ENCODE measurements at places on chromosomes 7 and 10. TPM values are rescaled to one million over a fixed set of nuclear protein-coding genes. Genes with fewer than 3 reads are reported as not detected.

DNA sequence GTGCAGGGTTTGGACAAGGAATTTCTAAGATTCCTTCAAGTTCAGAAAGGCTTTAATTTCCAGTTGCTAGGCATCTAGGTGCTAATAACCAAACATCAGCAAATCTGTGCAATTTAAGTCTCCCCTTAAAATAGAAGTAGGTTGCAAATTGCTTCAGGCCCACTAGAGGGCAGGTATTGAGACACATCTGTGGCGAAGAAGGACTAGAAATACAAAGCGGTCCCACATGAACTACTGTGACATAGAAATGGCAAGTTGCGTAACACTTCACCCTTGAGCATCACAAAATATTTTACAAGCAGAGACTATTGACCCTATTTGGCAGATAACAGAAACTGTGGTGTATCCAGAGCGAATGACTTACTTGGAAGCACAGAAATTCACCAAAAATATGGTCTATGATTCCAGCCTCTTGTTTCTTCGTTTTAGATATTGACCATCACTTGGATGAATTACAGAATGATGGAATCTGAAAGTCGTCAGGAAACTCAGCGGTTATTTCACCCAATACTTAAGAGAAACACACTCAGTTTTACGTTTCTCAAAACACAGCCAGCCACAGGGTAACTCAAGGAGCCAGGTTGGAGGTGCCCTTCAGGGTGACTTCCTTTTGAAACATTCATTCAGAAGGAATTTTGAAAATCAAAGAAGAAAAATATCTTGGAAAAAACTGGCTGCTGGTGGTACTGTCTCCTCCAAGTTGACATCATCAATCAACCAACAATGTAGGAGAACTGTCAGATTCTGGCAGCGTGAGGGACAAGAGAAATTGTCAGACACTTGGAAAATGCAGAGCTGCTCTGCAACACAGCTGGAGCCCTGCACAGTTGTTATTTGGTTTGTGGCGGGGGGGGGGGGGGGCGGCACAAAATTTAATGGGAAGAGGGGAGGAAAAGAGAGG, 256.3 kb upstream of the MINDY3 start:
- DNase-seq: no peak

- DNase-seq: no peak
Measured at GRCh38 chr10:110972231-110973134, 53.1 kb downstream of the SHOC2 start.

DNA sequence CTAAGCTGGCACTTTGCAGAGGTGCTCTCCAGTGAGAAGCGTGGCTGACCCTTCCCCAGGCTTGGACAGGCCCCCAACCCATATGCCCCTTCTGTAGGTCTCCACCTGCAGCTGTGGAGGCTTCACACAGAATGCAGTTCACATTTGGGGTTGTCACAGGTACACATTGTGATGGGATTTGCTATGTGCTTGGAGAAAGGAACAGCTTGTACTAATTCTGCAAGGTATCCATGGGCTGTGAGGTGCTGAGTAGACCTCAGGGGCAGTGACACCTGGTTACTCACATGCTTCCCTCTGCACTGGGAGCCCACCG, 188.9 kb downstream of the CXCL12 start:
- DNase-seq: no peak

DNA sequence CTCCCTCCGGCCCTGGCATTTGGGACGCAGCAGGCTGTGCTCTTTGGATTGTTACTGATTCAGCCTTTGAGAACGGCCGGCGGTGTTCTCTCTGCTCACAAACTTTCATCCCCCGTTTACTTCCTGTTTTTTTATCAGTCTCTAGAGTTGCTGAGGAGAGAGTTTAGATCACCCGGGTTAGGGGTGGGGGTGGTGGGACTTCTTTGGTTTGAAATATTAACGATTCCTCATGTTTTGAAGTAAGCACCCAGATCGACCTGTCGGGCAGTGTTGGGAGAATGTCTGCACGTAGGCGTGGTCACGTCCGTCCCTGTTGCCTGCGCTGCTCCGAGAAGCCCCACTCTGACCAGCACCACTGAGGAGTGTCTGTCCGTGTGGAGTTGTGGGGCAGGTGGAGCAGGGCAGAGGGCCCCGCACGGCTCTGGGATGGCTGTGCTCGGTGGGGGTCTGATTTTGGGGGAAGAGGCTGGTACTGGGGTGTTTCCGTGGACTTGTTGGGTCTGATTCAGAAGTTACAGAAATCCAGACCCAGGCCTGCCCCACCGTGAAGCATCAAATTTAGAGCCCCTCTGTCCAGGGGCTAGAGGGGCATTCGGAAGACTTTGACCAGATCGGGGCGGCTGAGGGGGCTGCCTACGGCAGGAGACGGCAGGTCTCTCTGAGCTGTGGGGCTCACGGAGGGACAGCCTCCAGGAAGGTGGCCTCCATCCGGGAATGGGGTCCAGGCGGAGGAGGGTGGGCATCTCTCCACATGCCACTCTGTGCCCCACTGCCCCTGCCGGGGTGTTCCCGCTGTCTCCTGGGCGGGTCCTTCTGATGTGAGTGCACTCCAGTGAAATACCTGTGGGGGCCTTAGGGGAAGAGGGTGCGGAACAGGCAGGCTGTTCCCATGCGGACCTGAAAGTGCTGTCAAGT, 7.4 kb downstream of the INPP5A start:
- DNase-seq: no peak

DNA sequence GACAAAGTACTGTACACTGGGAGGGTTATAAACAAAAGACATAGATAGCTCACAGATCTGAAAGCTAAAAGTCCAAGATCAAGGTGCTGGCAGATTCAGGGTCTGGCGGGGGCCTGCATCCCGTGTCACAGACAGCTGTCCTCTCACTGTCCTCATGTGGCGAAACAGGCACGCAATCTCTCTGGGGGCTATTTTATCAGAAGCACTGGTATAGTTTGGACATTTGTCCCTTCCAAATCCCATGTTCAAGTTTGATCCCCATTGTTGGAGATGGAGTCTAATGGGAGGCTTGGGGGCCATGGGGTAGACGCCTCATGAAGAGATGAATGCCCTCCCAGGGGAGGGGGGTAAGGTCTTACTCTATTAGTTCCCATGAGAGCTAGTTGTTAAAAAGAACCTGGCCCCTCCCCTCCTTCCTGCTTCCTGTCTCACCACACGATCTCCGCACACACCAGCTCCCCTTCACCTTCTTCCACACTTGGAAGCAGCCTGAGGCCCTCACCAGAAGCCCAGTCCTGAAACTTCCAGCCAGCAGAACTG, 72.5 kb upstream of the UCN3 start:
- no peak for DNase-seq

DNA sequence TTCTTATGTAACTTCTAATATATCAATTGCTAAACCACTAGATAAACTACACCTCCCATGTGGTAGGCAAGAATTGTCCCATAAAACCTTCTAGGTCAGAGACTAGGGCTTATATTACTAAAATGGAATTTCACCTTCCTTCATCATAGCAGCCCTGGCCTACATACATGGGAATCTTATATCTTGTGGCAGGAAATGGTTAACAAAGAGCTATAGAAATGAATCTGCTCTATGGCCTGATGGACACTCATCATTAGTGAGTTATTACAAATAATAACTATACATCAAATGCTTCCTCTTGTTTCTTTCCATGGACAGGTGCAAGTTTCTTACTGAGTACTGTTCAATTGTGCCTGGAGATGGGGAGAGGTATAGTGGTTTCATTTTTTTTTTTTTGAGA, 62.3 kb upstream of the PDLIM1 start:
- DNase-seq: no peak

GRCh38 chr7:7491044-7491443, 44.6 kb downstream of the COL28A1 start:
- DNase-seq: no peak

DPYSL4 gene
- polyA plus RNA-seq: 18.2 TPM

- DNase-seq: no peak
Measured at GRCh38 chr10:20768843-20769242, 128.3 kb downstream of the NEBL start.

DNA sequence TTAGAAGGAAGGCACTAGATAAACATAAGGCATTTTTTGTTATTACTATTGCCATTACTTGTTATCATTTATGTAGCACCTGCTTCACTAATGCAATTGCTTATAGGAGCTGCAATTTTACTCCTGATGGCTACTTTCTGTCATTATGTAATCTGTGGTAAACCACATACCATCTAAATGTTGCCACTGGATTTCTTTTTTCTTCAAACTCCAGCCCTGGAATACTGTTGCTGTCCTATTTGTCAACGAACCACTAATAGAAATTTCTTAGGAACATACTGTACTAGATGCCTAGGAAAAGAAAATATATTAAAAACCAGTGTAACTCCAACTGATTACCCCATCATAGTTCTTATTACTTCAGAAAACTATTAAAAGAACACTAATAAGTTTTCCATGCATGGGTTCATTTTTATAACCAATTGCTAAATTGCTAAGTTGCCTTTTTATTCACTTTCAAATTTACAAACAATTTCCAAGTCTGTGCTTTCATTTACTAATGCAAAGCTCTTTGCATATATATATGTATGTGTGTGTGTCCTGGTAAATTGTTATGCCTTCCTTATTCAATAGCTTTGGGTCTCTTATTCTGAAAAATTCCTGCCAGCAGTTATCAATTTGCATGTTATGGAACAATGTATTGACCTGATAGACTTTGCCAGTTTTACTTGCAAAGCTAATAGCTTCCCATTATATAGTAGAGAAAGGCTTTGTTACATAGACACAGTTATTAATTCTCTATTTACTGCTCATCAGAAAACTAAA, 287.4 kb downstream of the EXOC4 start:
- DNase-seq: no peak

IFIT3 gene
- 4.1 TPM for polyA plus RNA-seq

GRCh38 chr7:120588416-120588815, 269.5 kb downstream of the TSPAN12 start:
- DNase-seq: no peak

PAX4 gene
- not detected for polyA plus RNA-seq

- DNase-seq: no peak
Measured at GRCh38 chr7:127822822-127823508, 171.0 kb downstream of the SND1 start.

- DNase-seq: no peak
Measured at GRCh38 chr7:34687529-34687928, 29.5 kb downstream of the NPSR1 start.

OR9A2 gene
- polyA plus RNA-seq: not detected

- peak; percentile 23 for DNase-seq
Measured at GRCh38 chr7:69962186-69963065, 364.2 kb downstream of the AUTS2 start.

All from naive thymus-derived CD4-positive, alpha-beta T cell (primary cell).